GM12864 (cell line): ENCODE measurements at places on chromosomes 16 and 17.

- no peak for DNase-seq
Observed at GRCh38 chr16:52405441-52405840, 141.5 kb downstream of the TOX3 start.

GRCh38 chr16:15033309-15033707 is 22.6 kb downstream of the NTAN1 start:
- no peak for DNase-seq

- no peak for DNase-seq
Observed at GRCh38 chr16:85423631-85424030, 189.5 kb upstream of the GSE1 start.

DNA sequence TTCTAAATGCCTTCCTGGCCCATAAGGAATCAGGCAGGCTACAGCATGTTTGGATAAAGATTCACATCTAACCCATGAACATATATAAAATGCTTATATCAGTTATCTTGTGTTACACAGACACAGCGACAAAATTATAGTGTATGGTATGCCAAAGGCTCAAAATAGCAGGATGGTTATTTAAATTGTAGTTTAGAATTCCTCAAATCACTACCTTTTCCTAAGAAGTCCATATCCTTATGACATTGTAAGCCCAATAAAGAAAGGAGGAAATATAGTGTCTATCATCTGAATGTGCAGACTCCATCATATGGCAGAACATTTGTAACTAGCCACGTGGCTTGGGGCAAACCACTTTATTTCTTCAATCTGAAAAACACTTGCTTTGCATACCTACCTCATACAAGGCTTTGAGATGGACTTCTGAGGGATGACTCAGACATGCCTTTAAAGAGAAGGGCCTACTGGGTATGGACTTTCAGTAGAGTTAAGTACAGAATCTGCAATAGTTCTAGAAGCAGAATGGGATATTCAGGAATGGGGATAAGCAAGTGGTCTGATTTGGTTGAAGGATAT is 12.1 kb upstream of the DHX8 start:
- no peak for DNase-seq

DNA sequence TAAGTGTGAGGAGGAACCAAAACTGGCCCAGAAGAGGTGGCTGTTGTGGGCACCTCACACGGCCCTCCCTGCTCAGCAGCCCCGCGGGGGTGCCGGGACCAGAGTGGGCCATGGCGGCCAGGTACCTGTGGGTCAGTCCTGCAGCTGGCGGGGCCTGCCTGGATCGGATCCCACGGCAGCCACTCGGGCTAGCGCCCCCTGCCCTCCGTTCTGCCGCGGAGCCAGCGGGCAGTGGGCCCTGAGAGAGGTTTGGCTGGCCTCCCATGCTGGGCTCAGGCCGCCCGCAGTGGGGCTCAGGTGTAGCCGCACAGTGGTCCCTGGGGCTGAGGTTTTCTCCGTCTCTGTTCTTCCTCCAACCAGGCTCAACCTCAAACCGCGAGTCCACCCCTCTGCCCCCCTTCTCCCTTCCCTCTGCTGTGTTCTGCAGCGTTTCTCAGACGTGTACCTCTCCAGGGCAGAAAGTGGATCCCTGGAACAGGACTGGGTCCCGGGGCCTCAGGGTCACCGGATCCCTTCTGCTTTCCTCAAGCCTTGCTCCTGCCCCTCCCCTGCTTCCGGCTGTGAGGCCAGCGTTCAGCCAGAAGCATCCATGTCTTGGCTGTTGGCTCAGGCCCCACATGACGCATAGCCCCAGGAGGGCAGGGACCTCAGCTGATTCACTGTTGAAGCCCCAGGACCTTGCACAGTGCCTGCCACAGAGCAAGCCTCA is 28.6 kb upstream of the ITGA3 start:
- no peak for DNase-seq

- DNase-seq, result no peak
Observed at GRCh38 chr16:73915140-73915539, 381.5 kb upstream of the PSMD7 start.

DNA sequence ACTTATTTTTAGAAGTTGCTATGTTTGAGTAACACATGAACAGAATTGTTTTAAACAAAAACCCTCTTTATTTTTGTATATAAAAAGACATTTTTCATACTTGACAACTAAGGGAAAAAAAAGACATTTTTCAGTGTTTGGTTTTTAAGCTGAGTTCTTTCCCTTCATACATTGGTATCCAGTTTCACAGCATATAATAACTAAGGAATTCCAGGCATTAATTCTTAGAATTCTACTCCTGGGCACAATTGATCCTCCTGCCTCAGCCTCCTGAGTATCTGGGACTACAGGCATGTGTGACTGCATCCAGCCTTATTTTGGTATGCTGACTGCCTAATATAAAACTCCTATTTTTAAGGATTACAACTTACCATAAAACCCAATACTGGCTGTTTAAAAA is 8.4 kb downstream of the FBXO47 start:
- no peak for DNase-seq

GRCh38 chr17:69143151-69143550 is 1.5 kb upstream of the ABCA6 start:
- no peak for DNase-seq

DNA sequence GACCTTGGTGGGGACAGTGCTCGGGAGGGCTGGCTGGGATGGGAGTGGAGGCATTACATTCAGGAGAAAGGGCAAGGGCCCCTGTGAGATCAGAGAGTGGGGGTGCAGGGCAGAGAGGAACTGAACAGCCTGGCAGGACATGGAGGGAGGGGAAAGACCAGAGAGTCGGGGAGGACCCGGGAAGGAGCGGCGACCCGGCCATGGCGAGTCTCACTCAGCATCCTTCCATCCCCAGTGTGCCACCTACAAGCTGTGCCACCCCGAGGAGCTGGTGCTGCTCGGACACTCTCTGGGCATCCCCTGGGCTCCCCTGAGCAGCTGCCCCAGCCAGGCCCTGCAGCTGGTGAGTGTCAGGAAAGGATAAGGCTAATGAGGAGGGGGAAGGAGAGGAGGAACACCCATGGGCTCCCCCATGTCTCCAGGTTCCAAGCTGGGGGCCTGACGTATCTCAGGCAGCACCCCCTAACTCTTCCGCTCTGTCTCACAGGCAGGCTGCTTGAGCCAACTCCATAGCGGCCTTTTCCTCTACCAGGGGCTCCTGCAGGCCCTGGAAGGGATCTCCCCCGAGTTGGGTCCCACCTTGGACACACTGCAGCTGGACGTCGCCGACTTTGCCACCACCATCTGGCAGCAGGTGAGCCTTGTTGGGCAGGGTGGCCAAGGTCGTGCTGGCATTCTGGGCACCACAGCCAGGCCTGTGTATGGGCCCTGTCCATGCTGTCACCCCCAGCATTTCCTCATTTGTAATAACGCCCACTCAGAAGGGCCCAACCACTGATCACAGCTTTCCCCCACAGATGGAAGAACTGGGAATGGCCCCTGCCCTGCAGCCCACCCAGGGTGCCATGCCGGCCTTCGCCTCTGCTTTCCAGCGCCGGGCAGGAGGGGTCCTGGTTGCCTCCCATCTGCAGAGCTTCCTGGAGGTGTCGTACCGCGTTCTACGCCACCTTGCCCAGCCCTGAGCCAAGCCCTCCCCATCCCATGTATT is 1.1 kb downstream of the CSF3 start:
- DNase-seq, result no peak

- no peak for DNase-seq
Observed at GRCh38 chr16:84895016-84895415, 75.2 kb downstream of the CRISPLD2 start.

- DNase-seq, result no peak
Observed at GRCh38 chr16:19127205-19127604, 13.4 kb downstream of the ITPRIPL2 start.

DNA sequence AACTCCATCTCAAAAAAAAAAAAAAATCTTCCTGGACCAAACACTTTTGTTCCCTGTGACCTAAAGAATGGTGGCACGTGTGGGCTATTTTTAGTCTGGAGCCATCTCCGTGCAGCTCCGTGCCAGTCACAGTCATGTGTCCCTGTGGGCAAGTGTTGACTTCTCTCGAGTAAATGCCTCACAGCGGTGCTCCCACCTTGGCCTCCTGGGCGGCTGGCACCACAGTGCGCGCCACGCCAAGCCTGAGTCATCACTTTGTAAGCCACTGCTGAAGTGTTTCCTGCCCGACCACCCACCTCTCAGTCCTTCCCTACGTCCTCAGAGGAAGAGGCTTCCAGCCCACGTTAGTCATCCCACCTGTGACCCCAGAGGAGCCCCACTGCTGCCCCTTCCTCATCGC is 10.9 kb upstream of the HEXD start:
- no peak for DNase-seq

DNA sequence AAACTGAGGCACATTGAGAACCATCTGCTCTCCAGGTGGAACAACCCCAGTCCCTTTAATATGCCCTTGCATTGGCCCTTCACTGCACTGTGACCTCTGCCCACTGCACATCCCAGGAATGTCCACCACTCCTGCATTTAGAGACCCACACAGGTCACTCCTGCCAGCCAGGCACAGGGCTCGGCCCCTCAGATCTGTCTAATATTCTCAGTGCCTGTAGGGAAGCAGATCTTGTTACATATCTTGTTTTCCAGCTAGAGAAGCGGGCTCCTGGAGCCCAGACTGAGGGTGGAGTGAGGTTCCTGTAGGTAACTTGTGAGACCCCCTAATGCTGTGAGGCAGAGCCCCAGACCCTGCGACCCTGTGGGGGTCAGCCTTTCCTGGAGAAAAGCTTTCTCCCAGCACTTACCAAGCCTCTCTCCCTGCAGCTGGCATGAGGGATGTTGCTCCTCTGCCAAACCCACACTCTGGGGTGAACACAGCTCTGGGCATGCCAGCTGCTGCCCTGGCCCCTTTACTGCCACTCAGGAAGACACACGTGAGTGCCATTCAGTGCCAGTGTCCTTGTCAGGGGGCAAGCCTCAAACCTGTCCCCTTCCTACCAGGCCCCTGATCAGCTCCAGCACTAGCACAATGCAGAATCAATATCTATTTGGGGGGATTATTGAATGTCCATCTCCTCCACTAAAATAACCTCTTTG is 40.3 kb upstream of the CRHR1 start:
- DNase-seq, result no peak

- DNase-seq, result no peak
Observed at GRCh38 chr16:26204138-26204537, 512.4 kb downstream of the HS3ST4 start.

DNA sequence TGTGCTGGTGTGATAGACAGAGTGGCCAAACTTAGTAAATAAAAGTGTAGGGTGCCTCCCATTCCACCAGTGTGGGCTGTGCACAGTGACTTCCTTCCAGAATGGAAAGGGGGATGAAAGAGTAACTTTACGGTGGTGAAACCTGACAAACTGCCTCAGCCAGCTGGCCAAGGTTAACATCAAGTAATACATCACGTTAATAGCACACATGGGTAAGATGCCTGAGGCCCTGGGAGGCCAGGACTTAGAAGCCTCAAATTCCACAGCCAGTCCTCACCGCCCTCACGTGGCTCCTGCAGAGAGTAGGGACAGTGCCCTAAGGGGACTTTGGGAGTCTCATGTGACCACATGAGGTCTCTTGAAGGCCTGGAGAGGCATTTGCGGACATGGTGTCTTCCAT is 14.1 kb downstream of the RMI2 start:
- DNase-seq, result no peak

GRCh38 chr16:79901522-79901921 is 301.0 kb upstream of the MAF start:
- no peak for DNase-seq

DNA sequence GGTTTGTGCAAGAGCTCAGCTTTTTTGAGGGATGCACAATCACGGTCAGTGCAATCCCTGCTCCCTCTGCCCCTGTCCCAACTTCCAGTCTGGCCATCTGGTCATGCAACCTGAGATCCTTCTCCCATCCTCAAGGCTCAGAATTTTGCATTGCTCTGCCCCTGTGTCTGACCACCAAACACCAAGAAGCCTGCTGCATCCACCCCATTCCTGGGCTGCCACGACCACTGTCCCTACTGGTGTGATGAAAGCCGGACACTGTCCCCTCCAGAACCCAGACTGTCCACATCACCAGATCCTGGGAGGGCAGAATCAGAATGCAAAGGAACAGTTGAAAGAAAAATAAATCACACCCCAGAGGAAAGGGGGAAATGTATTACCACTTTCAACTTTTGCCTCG is 231.0 kb downstream of the C16orf78 start:
- DNase-seq, result no peak

DNA sequence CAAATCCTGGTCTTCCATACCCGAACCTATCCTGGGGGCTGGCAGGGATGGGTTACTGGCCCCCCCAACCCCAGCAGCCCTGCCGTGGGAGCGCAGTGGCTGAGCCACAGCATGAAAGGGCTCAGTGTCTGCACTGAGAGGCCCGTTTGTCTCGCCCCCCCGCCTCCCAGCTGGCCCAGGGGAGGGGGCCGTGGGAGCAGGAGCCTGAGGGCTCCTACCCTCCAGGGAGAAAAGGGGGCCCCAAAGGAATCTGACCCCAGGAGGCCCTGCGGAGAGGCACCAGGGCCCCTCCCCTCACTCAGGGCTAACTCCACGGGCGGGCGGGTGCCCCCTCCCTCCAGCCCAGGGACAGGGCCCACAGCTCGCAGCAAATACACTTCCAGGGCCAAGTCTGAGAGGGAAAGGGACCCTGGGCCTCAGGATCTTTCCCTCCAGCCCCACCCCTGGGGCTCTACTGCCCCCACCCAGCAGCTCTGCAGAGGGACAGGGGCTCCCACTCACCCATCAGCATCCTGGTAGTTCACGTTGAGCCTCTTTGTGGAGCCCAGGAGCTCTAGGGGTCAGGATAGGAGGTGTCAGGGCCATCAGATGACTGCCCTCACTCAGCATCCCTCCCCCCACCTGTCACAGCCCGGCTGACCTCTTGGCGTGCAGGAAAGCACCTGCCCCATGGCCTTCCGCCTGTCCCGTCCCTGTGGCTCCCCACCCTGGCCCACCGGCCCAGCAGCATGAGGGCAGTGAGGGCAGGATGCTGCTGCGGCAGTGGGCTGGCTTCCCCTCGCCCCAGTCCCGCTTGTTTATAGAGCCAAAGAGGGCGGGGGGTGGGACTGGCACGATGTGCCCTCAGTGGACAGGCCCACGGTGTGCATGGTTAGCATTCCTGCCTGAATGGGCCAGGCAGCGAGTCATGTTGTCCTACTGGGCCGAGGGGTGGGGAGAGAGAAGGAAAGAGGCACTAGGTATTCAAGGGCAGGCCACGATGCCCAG is 7.3 kb downstream of the CASKIN2 start:
- DNase-seq, result no peak

DNA sequence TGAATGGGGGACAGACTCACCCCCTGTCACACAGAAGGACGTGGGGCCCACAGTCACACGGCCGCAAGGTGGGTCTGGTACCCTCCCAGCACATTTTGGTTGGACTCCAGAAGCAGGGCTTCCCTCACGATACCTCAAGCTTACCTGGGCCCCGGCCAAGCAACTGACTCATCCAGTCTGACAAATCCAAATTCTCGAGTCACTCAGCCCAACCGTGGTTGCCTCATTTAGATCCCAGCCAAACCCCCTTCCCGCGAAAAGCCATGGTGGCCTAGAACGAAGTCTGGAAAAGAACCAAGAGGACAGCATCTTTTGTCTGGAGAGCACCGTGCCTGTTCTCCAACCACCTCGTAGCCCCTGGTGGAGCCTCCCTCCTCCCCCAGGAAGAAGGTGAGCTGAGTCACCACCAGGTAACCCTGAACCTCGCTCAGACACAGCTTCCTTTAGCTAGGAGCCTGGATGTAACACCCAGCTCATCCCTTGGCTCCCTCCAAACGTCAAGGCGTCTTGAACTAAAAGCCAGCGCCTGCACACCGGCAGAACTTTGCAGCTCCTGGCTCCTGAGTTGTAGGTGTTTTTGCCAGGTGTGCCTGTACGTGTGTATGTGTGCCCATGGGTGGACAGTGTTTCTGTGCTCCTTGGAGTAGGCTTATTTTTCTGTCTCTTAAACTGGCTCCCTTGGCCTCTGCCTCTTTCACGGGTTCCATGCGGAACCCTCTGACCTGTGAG is 78.9 kb downstream of the CMIP start:
- no peak for DNase-seq
